ENCODE measurements at places on chromosomes 5 and 9. TPM values are rescaled to one million over a fixed set of nuclear protein-coding genes. Genes with fewer than 3 reads are reported as not detected.

Gene PCDHB16
- polyA plus RNA-seq: 6.0 TPM

Gene CAPSL
- polyA plus RNA-seq: 7.4 TPM

Gene FIBCD1
- polyA plus RNA-seq: 0.44 TPM

Gene FOXD4
- 0.60 TPM for polyA plus RNA-seq

Gene INSL6
- polyA plus RNA-seq: 0.28 TPM

Gene TMEM215
- 0.20 TPM for polyA plus RNA-seq

Gene TRIM36
- polyA plus RNA-seq: 3.4 TPM

GRCh38 chr5:79546782-79547428, 33.0 kb upstream of the HOMER1 start:
- no peak for DNase-seq

- DNase-seq: no peak
These were observed 58.3 kb downstream of the SLC44A1 start for GRCh38 chr9:105302728-105303127.

DNA sequence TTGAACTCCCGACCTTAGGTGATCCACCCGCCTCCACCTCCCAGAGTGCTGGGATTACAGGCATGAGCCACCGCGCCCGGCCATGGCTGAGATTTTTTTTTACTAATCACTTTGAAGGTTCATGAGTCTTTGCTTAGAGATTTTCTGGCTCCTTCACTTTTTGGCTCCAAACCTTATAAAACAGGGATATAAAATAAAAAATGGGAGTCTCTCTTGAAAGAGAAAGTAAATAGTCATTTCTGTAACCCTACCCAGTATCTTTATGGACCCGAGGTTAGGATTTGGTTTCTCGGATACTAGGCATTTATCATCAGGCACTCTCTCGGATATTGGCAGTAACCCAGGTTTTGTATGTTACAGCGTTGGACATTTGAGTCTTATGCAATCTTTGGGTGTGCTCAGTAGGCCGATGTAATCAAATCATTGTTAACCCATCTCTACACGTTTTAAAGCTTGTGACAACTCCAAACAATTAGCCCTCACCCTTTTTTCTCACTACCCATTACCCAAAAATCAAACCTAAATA, 25.3 kb downstream of the STXBP1 start:
- no peak for DNase-seq

- peak; percentile 88 for DNase-seq
These were observed 38.0 kb downstream of the PALM2AKAP2 start for GRCh38 chr9:109817846-109818472.

GRCh38 chr9:95268681-95269080, 48.8 kb downstream of the FANCC start:
- DNase-seq: no peak

GRCh38 chr5:148884339-148885020, 58.1 kb downstream of the ADRB2 start:
- DNase-seq: no peak

DNA sequence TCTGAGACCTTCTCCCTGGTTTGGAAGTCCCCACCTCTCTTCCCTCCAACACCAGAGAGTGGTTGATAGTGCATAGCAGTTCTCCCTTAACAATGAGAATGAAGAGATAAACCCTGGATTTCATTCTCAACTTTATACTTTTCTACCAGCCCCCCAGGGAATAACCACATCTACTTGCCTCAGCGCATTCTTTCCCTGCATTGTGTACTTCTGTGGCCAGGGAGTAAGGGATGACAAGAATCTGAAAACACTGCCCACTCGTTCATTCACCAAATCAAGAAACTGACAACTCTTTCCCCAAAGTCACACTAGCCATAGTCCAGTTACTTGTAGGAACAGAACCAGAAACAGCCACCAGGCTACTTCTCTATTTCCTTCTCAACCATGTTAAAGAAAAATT, 46.0 kb upstream of the SPIN1 start:
- DNase-seq: no peak

GRCh38 chr9:2241836-2242741, 226.9 kb downstream of the SMARCA2 start:
- peak; percentile 91 for DNase-seq

- no peak for DNase-seq
These were observed 55.8 kb downstream of the PTTG1 start for GRCh38 chr5:160477266-160477970.

GRCh38 chr5:14138608-14139540, 4.3 kb upstream of the TRIO start:
- DNase-seq: no peak

DNA sequence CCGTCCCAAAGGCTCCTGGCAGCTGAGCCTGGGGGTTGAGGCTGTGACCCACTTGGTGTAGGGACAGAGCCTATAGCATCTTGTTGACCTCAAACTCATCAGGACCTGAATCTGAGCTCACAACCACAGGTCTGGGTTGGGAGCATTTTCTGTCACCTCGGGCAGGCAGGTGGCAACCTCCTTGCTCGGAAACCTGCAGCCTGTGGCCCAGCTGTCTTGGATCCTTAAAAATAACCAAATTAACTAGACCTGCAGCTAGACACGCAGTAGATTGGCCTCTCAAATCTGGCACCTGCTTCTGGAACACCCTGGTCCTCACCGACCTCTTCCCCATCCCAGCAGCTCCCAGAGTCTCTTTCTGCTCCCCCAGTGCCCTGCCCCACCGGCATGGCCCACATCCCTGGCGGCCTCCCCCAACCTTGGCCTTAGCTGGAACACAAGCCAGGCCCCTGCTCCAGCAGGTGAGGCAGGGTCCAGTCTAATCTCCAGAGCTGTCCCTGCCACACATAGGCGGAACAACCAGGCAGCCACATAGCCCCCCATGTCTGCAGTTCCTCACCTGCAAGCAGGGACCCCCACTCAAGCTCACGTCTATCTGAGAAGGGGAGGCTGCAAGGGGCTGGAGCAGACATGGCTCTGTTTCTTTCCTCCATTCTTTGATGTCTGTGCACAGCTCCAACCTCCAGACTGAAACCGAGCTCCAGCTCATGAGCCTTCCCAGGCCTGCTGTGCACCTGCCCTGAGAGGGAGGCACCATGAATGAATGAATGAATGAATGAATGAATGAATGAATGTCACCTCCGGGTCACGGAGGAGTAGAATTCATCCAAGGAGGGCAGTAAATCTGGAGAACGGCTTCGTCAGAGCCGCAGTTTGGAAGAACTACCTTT, 28.3 kb downstream of the PAEP start:
- DNase-seq: no peak

DNA sequence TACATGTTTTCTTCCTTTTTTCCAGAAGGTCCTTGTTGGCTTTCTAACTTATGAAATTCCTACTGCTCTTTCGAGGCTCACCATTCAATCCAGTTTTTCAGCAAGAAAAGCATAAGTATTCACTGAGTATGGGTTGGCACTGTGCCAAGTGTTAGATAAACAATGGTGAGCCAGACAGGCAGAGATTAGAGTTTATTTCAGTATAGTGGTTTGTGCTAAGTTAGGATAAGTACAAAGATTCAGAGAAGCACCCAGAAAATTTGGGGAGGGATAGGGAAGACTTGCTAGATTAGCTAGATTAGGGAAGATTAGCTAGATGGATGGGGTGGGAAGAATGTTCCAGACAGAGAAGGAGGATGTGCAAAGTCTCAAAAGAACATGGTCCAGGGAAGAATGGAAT, 122.9 kb downstream of the OXCT1 start:
- DNase-seq: no peak

GRCh38 chr5:97840643-97841042, 657.6 kb upstream of the RIOK2 start:
- no peak for DNase-seq

DNA sequence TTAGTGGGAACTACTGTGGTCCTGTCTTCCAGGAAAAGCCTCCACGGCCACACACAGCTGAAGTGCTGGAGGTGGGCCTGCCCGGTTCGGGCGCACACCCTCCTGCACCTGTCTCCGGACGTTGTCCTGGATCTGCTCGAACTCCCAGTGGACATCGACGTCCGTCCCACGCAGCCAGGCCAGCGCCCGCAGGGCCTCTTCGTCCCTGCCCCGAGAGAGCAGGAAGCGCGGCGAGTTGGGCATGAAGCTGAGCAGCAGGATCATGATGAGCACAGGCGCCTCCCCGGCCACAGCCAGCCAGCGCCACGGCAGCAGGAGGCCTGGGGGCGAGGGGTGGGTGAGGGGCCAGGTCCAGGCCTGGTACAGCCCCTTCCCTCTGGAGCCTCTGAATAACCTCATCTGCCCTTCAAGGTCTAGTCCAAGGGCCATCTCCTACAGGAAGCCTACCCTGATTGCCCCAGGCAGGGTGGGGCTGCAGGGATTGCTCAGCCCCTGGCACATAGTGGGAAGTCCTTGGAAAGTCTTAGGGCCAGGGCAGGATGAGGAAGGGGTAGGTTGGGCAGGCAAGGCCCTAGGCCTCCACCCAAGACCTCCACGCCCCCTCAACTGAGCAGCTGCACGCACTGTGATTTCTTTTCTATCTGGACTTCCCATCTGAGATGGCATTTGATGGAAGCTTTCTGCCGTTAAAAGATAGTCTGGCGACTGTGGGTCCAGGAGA, 3.4 kb downstream of the SLC2A6 start:
- no peak for DNase-seq

- no peak for DNase-seq
These were observed 383.7 kb downstream of the TLE1 start for GRCh38 chr9:81305561-81306182.

DNA sequence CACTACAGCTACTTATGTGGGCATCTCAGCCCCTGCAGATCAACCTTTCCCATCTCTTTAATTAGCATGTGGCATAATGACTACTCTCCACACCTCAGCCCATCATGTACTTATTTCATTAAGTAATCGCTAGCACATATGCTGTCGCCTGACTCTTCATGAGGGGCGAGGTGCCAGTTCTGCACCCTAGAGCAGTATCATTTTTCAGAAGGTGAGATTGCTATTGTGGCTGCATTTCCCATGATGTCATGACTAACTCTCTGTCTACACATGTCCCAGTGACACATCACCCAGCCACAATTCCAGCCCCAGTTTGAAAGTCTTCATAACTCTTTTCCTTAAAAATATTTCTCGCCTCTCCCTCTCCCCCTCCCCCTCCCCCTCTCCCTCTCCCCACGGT, 7.6 kb upstream of the F2RL1 start:
- no peak for DNase-seq

DNA sequence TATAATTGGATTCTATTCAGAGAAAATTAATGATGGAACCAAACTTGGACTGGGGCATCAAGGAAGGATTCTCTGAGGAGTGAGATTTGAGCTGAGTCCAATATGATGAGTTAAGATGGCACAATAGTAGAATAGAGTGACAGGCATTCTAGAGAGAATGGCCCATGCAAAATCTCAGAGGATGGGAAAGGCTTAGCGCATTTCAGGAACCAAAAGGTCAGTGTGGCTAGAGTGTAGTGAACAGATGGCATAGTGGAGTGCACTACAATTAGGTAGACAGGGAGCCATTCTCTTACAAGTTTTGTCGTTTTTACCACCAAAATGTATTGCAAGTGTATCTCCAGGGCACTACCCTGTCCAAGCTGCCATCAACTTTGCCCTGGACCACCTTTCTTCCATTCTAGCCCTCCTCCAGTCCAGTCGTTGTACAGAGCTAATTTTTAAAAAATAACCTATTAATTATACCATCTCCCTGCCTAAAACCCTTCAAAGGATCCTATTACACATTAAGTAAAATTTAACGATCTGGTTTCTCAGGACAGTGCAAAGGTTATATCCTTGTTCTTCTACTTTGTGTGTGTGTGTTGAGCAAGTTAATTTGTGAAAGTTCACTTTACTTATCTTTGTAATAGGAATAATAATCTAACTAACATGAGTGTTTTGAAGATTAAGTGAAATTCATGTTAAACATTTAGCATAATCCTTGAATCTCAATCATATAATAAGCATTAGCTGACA, 211.7 kb downstream of the COMMD10 start:
- no peak for DNase-seq

DNA sequence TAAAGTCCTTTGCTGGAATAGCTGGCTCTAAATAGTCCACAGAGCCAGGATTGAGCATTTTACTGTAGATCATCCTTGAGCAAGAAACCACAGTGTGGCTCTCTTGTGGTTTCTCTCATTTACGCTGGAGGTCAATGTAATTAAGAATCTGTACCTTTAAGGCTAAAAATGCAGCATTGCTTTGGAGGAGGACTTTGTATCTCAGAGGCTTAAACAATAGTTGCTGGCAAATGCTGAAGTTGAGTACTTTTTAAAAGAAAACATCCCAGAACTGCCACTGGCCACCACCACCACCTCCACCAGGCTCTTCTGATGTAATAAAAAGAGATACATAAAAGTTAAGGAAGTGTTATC, 177.3 kb upstream of the ADAMTSL1 start:
- no peak for DNase-seq

GRCh38 chr9:136481558-136481957, 1.3 kb downstream of the SEC16A start:
- no peak for DNase-seq

DNA sequence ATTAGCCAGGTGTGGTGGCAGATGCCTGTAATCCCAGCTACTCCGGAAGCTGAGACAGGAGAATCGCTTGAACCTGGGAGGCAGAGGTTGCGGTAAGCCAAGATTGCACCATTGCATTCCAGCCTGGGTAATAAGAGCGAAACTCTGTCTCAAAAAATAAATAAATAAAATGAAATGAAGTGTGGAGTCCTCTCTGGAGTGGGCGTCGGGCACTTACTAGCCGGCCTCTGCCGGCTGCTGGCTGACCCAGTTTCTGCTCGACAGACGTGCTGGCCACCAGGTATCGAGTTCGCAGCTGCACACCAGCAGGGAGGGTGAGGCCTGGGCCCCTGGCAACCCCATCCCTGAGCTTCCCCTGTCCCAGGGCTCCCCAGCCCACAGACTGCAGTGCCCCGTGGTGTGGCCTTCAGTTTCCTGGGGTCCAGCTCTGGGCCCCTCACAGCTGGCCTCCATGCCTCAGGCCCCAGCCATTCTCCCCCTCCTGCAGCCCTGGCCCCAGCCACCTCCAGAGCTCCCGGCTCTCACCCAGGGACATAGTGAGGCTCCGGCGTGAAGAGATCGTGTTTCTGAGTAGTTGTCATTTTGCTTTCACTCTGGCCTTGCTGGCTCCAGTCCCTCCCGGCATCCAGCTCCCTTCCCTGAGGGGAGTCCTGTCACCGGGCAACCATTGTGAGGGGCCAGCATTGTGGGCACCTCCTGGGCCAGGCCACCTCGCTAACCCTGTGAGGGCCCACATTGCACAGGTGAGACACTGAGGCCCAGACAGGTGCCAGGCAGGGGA, 3.8 kb upstream of the STPG3 start:
- no peak for DNase-seq

GRCh38 chr5:94391996-94392395, 226.4 kb downstream of the KIAA0825 start:
- no peak for DNase-seq

Data from left renal cortex interstitium (tissue), 4 donors.